ENCODE measurements at places on chromosomes 3 and 15.

GRCh38 chr3:186931532-186932280 is 1.4 kb downstream of the ST6GAL1 start:
- DNase-seq, result no peak

DNA sequence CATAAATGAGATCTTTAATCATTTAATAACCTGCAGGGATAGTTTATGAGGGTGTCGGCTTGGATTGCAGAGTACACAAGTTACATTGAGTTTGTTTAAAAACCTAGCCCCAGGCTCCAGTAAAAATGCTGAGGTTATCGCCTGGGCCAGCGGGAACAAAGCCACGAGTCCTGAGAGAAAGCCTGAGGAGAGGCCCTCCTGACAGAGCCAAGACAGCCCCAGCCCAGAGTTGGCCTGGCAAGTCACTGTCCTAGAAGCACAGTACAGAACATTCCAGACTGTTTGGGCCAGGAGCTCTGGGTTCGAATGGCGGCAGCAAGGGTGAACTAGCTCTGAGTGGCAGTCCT is 32.4 kb downstream of the SEC61A1 start:
- DNase-seq, result no peak

GRCh38 chr15:43777267-43777914 is 625 bp upstream of the ELL3 start:
- no peak for DNase-seq

GRCh38 chr15:45573961-45574629 is 13.1 kb upstream of the BLOC1S6 start:
- no peak for DNase-seq
